Activated B cell treated with CpG ODN at 0.5 μM for 24 hours (primary cell): ENCODE measurements at places on chromosomes 6 and 20.

DNA sequence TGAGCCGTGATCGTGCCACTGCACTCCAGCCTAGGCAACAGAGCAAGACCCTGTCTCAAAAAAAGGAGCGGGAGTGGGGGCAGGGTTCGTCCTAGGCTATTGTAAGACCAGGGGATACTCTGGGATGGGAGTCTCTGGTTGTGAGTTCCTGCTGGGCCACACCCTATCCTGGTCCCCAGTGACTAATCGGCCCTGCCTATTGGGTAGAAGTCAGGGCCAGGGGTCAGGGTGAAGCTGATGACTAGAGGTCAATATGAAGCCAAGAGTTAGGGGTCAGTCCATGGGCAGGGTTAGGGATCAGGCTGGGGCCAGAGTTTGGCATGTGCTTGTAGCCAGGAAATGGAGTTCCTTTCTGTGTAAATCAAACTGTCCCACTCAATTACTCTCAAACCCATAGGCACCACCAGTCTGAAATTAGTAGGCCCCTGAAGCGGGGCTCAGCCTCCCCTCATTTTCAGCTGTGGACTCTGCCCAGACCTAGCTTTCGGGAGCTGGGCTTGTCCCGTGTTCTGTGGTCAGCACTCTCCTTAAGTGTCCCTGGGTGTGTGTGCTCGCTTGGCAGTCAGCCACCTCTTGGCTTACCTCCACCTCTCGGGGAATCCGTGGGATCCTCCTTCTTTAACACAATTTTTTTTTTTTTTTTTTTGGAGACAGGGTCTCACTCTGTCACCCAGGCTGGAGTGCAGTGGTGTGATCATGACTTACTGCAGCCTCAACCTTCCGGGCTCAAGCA is 1.8 kb downstream of the HSPA12B start:
- no peak for DNase-seq

DNA sequence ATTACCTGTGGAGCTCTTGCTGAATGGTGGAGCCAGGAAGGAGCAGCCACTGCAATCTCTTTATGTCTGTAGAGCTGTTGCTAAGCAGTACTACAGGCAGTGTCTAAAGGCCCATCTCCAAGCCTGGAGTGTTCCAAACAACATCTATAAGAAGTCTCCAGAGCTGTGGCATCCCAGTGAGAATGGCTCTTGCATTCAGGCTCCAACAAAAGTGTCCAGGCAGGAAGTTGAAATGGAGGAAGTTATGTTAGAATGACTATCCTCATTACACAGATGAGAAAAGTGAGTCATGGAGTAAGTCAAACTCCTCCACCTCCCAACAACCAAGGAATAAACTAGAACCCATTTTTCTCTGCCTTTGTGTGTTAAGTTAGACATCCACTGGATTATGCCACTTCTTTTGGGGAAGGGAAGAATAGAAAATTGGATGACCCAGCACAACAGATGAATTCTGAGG is 288.5 kb upstream of the STXBP5 start:
- DNase-seq: no peak

- no peak for DNase-seq
Observed at GRCh38 chr6:147382945-147383554, 125.4 kb upstream of the SAMD5 start.

DNA sequence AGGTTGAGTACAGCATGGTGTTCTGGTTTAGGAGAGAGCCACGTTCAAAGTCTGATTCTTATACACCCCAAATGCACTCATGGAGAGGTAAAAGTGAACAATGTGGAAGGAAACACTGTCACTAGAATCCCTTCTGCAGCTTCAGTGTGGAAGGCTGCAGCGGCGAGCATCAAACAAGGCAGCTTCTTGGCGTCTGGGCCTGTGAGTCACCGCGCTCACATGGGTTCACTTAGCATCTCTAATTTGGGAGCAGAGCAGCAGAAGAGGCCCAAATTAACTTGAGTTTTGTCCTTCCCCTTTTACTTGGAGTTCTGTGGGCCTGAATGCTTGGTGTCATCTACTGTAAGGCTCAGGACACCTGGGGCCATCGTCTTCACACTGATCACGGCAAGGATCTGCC is 10.9 kb upstream of the E2F1 start:
- no peak for DNase-seq

- DNase-seq: no peak
Observed at GRCh38 chr6:747028-747427, 54.1 kb upstream of the EXOC2 start.

DNA sequence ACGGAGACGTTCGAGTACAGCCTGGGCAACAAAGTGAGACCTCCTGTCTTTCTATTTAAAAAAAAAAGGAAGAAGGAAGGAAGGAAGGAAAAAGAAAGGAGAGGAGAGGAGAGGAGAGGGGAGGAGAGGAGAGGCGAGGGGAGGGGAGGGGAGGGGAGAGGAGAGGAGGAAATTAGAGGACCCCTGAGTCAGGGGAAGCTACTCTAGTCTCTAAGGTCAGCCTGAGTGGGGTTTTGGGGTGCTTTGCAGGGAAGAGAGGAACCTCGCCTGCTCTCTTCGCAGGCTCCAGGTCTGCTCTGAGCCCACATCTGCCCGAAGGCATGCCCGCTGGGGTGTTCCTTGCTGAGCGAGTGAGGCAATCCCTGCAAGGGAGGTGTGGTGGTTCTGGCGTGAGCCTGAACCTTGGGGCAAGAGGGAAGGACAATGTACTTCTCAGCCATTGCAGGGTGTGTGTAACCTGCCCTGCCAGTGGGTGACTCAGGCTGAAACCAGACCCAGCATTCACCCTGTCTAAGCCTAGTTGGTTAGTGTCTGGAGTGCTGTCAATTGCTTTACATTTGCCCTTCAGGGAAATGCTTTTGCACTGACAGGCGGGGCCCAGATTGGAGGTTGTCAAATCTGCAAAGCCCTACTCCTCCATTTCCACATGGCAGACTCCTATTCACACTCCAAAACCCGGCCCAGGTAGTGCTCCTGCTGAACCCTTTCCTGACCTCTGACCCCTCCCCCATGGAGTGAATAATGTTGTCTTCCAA is 15.3 kb upstream of the MMP9 start:
- no peak for DNase-seq

DNA sequence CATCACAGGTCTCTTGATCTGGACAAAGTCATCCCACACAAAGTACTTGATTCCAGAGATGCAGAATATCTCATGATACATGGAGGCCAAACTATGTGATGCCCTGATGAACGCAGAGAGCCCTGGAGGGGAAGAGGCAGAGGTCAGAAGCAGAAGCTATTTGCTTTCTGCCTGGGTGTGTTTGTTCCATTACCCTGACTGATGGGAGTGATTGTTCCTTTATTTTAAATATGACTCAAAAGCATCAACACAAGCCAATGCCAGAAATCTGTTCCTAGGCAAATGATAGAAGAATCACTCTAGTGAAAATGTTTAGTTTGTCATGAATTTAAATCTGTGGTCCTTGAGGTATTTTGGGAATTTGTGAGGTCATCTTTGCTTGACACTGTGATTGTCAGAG is 54.7 kb upstream of the GGTLC1 start:
- no peak for DNase-seq

- peak; percentile 30 for DNase-seq
Observed at GRCh38 chr6:24719125-24719971, at the start of gene C6orf62. Gene C6orf62 (minus strand): TSS chr6:24719154. CDS start chr6:24718668, 486 bp downstream.

DNA sequence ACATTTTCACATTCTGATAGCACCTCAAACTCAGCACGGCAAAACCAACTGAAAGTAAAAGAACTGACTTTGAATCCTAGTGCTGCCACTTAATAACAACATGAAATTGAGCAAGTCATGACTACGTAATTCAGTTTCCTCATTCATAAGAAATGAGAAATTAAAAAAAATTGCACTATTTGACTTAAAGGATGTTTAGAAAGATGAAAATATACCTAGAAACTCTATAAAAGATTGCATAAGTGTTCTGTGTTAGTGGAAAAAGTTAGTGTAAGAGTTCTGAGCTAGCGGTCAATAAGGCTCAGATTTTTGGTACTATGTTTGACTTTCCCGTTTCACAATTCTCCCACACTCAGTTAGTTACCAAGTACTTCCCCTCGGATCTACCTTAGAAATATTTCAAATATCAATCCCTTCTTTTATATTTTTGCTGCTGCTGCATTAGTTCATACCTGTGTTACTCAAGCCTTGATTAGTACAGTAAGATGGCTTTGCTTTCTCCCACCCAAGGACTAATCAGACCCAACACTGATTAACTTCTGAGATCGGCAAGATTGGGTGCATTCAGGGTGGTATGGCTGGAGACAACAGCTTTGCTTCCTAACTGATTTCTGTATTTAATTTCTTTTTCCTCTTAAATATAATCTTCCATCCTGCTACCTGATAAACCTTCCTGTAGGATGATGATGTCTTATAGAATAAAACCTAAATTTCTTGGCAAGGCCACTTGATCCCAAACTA is 25.9 kb downstream of the ECHDC1 start:
- no peak for DNase-seq

DNA sequence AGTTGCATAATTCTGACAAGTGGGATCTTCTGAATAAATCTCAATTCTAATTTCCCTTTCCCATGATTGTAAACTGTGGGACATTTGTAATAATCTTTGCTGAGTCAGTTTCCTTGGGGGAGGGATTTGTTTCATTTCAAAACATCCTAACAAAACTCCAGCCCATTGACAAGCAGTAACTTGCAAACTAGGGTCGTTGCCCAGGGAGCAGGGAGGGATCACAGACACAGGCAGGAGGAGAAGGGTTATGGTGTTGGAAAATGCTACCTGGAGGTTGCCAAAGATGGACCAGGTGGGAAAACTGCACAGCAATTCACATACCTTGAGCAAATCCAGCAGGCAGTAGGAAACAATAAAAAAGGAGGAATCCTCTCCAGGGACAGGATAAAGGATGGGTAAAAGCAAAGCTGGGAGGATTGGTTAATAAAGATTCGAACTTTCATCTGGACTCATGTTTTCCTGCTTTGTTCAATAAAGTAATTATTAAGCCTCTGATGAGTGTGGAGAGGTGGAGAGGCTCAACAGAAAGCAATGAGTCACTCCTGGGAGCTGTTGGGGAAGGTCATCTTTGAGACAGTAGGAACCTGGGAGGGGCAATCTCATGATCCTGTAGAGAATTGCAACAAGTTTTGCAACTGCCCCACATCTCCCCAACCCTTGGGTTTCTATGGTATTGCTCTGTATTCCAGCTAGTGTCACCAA is 87.3 kb upstream of the AKIRIN2 start:
- no peak for DNase-seq

DNA sequence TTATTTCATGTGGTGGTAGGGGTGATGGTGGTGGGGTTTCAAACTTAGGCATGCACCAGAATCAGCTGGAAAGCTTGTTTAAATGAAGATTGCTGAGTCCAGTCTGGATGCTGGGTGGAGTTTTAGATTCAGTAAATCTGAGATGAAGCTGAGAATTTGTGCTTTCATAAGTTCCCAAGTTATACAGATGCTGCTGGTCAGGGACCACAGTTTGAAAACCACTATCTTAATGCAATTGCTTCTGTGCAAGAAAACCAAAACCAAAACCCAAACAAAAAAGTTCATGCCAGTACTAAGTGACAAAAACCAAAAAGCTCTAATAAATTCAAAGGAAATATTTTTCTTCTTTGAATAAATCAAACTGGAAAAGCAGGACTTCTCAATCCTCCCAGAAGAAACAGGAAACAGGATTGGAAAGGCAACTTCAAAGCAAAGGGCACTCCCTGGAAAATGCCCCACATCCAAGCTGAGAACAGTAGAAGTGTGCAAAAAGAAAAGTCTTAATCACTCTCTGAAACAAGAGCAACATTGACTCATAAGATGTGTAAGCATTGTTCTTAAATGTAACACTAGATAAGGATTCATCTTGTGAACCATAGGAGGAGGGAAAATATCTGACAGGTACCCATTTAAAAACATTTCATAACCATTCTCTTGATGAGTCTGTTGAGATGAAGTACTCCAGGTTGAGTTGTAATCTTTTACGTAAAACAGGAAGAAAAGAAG is 481.5 kb upstream of the HSF2 start:
- DNase-seq: no peak

- no peak for DNase-seq
Observed at GRCh38 chr6:18347021-18347577, 40.1 kb upstream of the RNF144B start.

GRCh38 chr20:41258474-41258873 is 59.1 kb downstream of the ZHX3 start:
- DNase-seq: no peak

GRCh38 chr20:35048739-35049138 is 43.9 kb downstream of the TRPC4AP start:
- DNase-seq: no peak

DNA sequence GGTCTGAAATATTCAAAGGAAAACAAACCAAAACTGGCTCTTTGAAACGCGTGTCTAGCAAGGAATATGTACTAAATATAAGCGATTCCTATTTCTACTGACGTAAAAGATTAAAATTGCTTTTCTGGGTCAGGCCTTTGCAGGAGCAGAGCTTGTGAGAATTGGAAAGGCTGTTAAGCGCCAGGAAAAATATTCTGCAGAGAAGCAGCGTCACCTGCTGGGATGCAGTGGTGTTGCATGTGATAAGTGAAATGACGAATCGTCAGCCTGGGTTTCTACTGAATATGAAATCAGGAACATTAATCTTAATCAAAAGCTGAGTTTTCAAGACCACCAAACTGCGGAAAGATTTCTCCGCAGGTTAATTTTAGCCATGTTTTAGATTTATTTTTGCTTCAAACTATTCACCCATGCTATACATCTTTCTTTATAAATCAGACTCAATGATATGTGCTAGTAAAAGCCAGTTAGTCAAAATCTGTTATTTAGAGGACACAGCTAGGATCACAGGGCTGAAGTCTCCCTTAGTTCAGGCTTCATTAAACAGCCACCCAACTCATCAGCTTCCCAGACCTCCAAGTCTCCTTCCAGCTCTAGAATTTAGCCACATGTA is 67.4 kb downstream of the ALDH8A1 start:
- peak; percentile 35 for DNase-seq

DNA sequence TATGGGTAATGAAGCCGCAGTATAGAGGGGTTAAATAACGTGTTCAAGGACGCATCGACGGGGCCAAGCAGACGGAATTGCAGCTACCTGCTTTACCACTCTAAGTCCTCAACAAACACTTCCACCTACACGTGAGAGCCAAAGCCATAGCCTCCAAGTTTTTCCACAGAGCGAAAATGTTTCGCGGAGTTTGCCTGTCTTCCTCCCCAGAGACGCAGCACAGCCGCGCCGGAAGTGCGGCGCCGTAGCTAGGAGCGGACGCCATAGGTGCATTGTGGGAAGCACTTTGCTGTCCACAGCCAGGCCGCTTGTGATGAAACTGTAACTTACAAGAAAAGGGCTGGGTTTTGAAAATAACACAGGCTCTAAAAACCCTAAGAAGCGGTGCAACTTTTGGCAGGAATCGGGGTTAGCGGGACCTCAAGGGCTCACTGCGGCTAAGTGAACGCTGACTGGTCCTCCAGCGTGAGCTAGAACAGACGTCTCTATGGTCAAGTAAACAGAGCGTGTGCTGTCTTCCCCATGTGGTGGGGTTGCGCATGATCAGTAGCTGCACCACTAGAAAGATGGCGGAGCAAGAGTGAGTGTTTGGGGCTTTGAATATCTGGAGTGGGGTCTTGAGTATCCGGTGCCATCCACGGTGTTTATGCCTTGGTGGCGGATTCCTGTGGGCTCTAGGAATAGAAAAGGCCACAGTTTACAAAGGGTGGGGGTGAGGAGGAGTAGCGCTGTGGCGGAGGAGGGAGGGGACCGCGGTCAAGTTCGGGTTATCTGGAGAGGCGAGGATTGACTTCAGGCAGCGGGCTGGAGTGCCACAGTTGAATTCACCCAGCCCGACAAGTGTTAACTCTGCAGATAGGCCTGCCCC is at the start of gene RPL7L1:
RPL7L1 (plus strand) TSS at position 245 of the 868 bp plus-strand sequence; CDS start at position 540, 295 bp downstream.
- peak; percentile 76 for DNase-seq

GRCh38 chr6:42394881-42395620 is 56.7 kb downstream of the TRERF1 start:
- DNase-seq: no peak

- DNase-seq: no peak
Observed at GRCh38 chr6:99852031-99852430, 142.0 kb downstream of the MCHR2 start.

GRCh38 chr6:151263967-151264366 is 24.2 kb downstream of the AKAP12 start:
- DNase-seq: no peak
